ENCODE measurements at places on chromosomes 4 and X.

DNA sequence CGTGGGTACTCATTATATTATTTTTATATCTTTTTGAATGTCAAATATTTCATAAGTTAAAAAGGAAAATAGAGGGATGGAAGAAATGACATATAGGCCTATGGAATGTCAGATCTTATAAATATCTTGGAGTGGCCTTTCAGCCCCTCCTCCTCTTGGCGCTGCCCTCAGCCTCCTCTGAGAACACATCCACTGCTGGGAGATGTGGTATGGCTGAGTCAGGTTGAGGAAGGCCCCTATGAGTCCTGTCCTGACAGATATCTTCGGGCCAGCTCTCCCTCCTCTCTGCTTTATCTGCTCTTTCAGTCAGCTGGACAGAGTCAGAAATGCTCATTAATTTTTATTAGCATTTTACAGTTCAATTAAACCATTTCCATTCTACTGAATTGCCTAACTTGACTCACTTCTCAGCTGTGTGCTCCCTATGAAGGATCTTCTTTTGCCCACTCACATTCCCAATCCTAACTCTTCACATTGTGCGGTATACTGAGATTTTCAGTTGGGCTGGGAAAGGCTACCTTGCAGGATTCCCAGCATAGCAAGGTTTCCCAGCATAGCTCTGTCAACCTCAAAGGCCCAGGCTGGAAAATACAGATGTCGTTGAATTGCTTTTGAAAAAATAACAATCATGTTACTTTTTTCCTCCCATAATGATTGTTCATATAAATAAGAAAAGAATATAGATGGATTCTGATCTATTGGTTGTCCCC, 128.0 kb downstream of the ARHGEF9 start:
- DNase-seq, result no peak

- no peak for DNase-seq
Observed at GRCh38 chrX:38973322-38973721, 172.1 kb downstream of the MID1IP1 start.

DNA sequence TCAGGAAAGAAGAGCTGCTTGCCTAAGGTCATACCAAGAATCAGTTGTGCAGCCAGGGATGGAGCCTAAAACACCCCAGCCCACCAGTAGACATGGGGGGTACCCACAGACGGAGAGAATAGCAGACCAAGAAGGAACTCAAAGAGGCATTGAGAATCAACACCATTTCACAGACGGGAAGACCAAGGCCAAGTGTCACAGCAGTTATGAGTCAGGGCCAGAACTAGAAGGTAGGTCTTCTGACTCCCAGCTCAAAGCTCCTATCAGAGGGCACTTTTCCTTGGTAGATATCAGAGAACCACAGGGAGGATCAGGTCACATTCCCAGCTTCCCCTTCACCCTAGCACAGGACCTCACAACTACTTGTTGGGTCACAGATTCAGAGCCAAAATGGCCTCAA, 14.5 kb downstream of the OTUD5 start:
- DNase-seq, result no peak

GRCh38 chr4:32042486-32043247, 1322.5 kb downstream of the PCDH7 start:
- DNase-seq, result no peak

- DNase-seq, result no peak
Observed at GRCh38 chr4:114085611-114086345, 106.3 kb upstream of the ARSJ start.

DNA sequence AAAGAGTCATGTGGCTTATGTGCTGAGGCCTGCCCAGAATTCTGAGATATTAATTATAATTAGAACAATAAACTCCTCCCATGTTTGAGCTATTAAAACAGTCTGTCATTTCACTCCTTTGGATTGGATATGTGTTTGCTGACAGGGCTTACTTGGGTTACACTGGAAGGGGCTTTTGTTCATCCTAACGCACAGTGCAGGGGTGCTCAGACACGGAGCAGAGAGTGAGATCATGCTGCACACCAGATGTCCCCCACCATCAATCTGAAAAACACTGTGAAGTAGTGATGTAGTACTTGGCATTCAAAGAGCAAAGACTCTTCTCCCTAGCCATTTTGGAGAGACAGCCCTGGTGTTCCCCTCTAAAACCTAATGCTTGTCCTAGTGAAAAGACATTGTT, 24.1 kb upstream of the SMIM10L2A start:
- no peak for DNase-seq

GRCh38 chrX:69137371-69138117, 27.7 kb downstream of the PJA1 start:
- DNase-seq, result no peak

- DNase-seq, result no peak
Observed at GRCh38 chrX:10159145-10159468, 2.3 kb downstream of the CLCN4 start.

- DNase-seq, result no peak
Observed at GRCh38 chr4:107330916-107331315, 294.8 kb upstream of the DKK2 start.

DNA sequence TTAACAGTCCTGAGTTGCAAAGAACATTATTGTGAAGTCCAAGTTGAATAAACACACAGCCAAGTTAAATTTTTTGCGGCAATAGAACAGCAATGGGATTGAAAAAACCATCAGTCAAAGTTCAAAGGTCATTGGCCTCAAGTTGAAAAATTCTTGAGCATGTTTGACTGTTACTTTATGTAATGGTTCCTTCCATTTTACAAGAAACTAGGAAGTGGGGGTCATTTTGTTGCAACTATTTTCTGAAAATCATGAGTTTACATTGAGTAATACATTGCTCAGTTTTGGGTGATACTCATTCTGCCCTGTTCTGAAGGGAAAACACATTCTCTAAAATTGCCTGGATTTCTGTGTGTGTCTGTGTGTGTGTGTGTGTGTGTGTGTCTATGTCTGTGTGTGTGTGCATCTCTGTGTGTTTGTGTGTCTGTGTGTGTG, 5.2 kb upstream of the IRF2 start:
- no peak for DNase-seq

GRCh38 chr4:151753056-151753455, 7.8 kb downstream of the GATB start:
- no peak for DNase-seq

DNA sequence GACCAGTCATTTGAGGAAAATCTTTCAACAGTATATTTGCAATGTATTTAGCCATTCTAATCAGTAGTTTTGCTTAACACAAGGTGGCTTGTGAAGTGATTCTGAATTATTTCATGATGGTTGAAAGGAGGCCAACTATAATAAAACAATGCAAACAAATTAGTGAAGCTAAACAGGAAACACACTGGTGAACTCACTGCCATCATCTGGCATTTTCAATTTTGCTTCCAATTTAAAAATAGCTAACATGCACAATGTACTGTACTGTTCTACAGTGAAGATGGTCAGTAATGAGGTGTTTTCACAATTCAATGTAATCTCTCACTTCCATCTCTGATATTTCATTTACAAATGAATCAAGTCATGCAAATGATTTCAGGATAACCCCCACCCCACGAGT, 31.1 kb downstream of the PGRMC2 start:
- DNase-seq, result no peak

DNA sequence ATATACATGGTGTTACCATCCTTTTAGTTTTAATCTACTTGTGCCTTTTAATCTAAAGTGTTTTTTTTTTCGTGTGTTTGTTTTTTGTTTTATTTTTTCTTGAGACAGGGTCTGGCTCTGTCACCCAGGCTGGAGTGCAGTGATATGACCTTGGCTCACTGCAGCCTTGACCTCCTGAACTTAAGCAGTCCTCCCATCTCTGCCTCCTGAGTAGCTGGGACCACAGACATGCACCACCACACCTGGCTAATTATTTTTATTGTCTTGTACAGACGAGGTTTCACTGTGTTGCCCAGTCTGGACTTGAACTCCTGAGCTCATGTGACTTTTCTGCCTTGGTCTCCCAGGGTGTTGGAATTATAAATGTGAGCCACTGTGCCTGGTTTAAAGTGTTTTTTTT, 33.1 kb downstream of the BMP2K start:
- no peak for DNase-seq

DNA sequence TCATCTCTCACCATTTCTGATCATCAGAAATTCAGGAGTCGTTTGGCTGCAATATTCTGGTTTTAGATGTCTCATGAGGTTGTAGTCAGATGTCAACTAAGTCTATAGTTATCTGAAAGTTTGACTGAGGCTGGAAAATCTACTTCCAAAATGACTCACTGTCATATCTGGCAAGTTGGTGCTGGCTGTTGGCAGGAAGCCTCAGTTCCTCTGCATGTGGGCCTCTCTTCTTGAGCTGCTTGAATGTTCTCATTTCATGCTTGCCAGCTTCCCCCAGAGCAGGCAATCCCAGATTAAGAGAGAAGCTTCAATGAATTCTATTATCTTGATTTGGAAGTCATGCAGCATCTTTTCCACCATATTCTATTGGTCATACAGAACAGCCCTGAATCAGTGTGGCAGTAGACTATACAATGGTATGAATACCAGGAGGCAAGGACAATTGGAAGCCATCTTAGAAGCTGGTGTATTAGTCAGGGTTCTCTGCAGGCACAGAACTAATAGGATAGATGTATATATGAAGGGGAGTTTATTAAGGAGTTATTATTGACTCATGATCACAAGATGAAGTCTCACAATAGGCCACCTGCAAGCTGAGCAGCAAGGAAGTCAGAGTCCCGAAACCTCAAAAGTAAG, 46.8 kb upstream of the ELF2 start:
- DNase-seq, result no peak

DNA sequence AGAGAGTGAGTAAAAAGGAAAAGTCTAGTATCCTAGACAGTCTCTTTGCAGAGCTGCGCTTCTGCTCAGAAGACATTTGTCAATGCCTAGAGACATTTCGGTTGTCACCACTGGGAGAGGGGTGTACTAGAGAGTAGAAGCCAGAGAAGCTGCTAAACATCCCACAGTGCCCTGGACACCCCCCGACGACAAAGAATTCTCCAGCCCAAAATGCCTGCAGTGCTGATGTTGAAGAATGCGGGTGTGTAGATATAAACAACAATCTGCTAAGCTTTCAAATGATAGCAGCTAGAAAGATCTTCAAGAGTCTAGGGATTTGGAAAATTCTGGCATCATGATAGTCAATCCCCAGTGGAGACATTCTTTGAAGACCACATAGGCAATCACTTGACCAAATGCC, 90.1 kb downstream of the PALLD start:
- DNase-seq, result no peak

- DNase-seq, result no peak
Observed at GRCh38 chrX:38970074-38970473, 168.8 kb downstream of the MID1IP1 start.

GRCh38 chrX:118115953-118116712, 477 bp downstream of the KLHL13 start:
- DNase-seq, result no peak

GRCh38 chr4:65167719-65168118, 502.6 kb downstream of the EPHA5 start:
- no peak for DNase-seq

DNA sequence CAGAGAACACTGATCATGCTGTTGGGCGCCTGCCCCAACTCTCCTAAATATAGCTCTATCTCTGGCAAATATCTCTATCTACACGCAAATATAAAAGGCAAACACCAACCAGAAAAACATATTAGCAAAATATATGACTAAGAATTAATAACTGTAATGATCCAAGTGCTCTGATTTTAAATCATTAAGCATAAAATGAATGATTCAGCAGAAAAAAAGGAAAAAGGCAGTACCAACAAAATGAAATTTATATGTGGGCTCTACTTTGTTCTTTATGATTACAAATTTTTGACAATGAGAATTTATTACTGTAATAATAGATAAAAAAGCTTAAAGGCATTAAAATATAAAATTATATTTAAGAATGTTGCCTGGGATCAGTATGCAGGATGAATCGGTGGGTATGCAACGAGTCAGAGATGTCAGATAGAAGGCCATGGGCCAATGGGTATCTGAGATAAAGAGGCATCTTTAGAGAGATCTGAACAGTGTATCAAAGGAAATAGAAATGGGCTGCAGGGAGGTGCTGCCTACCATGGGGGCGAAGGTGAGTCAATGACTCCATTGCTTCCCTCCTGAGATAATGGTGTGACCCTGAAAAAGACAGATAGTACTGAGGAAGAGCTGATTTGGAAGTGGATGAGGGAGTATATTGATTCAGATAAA, 234.8 kb downstream of the SCFD2 start:
- no peak for DNase-seq

- DNase-seq, result no peak
Observed at GRCh38 chr4:147760695-147761094, 28.8 kb downstream of the ARHGAP10 start.

- DNase-seq, result peak; percentile 39
Observed at GRCh38 chr4:26197018-26197779, 123.6 kb upstream of the RBPJ start.

DNA sequence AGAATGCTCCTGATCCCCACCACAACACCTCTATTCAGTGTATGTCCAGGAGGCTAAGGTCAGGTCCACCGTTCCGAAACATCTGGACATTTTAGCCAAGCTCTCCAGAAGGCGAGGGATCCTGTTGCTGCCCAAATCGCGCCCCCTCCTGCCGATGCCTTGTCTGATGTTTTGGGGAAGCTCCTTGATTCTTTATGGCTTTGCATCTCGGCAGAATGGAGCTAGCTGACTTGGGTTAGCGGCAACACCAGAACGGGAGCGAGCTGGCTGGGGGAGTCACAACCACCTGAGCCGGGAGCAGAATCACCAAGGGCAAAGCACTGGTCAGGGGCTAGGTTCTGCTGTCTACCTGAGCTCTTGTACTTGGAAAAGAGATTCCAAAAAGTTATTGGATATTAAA, 6.6 kb upstream of the POU3F4 start:
- no peak for DNase-seq

All from stimulated activated CD8-positive, alpha-beta memory T cell treated with anti-CD3 and anti-CD28 coated beads, Interleukin-4, amount 100 ng/mL, for 1 hour (primary cell).